ENCODE measurements at places on chromosomes 5 and 9.

- DNase-seq = no peak
Observed at GRCh38 chr9:126164796-126165525, 161.7 kb upstream of the MVB12B start.

- DNase-seq = no peak
Observed at GRCh38 chr9:113139225-113139829, 11.5 kb upstream of the SLC31A2 start.

DNA sequence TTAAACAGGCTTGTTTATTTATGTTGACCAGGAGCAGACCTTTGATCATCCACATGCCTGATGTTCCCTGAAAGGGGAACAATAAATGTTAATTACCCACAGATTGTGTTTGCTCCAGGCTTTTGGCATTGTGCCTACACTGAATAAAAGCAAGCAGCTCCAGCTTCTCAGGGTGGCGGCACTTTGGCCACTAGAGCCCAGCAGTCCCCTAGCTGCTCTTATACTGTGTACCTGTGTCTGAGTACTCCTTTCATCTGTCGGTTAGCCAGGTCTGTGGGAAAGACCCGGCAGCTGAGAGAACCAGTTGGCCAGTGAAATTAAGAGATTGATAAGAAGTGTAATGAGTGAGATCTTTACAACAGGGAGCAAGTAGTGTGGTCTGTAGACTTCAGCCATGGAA lies 254.8 kb upstream of the FTMT start:
- no peak for DNase-seq

- no peak for DNase-seq
Observed at GRCh38 chr9:130952065-130952762, 13.2 kb upstream of the FIBCD1 start.

GRCh38 chr9:1456301-1457024 lies 406.3 kb downstream of the DMRT2 start:
- no peak for DNase-seq

DNA sequence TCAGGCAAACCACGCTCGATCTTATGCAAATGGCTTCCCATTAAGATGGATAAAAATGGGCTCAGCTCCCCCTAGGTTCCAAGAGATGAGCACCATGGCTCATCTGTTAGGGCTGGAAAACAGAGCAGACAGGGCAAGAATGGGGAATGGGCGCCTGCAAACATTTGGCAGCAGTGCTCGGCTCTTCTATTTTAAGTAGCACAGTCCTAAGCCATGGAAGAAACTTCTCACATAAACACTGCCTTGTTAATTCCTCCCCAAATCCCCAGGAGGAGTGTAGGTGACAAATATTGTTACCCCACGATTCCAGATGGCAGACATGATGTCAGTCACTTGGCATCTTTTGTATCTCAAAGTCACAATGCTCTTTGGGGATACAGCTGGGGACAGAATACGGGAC lies 221.8 kb downstream of the ICE1 start:
- no peak for DNase-seq

DNA sequence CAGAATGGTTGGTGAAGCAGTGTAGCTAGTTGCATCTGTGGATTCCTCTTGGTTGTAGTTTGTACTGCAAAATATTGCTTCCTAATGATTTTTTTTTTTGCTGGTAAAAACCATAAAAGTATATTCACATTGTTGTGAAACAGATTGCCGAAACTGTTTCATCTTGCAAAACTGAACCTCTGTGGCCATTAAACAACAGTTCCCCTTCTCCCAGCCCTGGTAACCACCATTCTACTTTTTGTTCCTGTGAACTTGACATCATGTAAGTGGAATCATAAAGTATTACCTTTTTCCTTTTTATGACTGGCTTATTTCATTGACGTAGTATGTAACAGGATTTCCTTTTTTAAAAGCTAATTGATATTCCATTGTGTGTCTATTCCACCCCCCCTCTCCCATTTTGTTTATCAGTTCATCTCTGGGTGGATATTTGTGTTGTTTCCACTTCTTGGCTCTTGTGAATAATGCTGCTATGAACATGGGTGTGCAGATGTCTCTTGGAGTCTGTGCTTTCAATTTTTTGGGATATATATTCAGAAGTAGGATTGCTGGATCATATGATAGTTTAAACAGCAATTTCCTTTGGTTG lies 11.8 kb downstream of the SUB1 start:
- no peak for DNase-seq

DNA sequence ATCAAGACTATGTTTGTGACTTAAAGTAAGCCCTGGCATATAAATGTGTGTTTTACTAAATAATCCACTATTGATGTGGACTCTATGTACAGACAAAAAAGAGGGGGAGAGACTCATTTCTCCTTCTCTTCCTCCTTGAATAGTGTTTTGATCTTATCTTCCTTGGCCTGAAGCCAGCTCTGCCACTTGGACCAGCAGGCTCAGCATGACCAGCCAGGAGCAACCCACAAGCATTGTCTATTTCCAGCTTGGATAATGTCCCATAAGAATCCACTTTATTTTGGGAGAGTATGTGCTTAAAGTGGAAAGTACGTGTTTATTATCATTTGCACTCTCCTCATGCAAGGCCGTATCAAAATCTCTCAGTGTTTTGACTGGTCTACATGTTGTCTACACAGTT lies 23.8 kb upstream of the SLC46A2 start:
- DNase-seq = no peak

- DNase-seq = no peak
Observed at GRCh38 chr9:7037176-7037575, 279.4 kb downstream of the KDM4C start.

DNA sequence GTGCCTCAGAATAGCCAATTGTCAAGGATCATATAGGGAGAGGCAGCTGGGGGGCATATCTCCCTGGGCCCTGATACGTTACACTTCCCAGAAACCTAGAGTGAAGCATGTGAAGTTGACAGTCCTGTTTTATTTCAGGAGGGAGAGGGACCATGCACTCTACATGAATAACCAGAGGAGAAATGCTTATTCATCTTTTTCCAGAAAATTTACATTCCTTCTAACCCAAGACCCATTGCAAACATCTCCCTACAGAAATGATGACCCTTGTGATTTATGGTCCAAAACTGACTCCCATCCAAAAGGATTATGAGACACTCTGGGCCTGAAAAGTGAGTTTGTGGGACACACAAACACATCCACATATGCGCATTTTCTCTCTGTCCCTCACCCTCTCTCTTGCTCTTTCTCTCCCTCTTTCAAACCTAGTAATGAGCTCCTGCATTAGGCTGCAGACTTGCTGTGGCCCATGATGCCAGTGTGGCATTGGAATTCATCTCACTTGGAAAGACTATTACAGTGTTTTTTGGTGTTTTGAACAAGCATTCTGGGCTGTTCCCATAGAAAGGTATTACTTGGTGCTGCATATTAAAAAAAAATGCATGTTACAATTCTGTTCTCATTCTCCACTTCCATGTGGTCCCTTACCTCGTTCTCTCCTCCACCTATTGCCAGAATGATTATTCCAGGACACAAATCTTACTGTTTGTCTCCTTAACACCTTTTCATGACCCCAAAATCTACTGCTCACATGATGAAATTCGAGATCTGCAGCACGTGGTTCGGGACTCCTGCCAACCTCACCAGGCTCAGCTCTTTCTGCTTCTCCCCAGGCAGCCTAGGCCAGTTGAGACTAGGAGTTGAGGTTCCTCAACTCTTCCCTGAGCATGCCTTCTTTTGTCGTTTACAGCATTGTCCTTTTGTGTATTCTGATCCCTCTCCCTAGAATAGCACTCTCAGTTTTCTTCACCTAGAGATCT lies 451.3 kb upstream of the KLF4 start:
- DNase-seq = no peak

- DNase-seq = no peak
Observed at GRCh38 chr9:91428927-91429351, 5.3 kb upstream of the NFIL3 start.

DNA sequence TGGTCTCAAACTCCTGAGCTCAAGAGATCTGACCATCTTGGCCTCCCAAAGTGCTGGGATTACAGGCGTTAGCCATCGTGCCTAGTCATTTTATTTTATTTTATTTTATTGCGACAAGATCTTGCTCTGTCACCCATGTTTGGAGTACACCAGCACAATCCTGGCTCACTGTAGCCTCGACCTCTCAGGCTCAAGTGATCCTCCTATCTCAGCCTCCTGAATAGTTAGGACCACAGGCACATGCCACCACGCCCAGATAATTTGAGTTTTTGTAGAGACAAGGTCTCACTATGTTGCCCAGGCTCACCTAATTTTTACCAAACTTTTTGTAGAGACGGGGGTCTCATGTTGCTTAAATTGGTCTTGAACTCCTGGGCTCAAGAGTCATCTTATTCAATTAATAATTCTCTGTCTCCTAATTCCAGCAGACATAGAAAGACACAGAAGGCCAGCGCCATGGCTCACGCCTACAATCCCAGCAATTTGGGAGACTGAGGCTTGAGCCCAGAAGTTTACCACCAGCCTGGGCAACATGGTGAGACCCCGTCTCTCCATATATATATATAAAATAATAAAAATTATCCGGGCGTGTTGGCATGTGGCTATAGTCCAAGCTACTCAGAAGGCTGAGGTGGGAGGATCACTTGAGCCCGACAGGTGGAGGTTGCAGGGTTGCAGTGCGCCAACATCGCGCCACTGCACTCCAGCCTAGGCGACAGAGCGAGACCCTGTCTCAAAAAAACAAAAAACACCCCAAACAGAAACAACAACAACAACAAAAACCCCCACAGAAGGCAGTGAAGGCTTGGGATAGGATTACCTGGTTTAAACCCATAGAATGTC lies 1.0 kb upstream of the UBAP1 start:
- no peak for DNase-seq
